Ascending aorta (tissue), 2 donors: ENCODE measurements at places on chromosomes 7 and 10.

- no peak for DNase-seq
Measured at GRCh38 chr10:54962134-54962900, 161.3 kb upstream of the PCDH15 start.

- no peak for DNase-seq
Measured at GRCh38 chr10:16583382-16583781, 61.7 kb upstream of the C1QL3 start.

DNA sequence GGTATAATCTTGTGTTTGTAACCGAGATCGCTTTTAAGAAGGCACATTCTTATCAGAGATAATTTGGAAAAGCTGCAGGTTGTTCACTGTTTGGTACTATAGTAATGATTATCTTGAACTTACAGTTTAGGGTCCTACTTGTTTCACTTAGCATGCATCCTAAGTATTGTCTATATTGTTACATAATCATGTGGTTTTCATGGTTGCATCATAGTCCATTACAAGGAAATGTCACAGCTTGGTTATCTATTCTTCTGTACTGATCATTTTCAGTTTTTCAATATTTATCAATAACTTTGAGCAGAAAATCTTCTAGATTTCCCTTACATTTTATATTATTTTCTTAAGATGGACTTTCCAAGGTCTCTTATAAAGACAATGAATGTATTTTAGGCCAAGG, 116.3 kb downstream of the PLPP4 start:
- no peak for DNase-seq

DNA sequence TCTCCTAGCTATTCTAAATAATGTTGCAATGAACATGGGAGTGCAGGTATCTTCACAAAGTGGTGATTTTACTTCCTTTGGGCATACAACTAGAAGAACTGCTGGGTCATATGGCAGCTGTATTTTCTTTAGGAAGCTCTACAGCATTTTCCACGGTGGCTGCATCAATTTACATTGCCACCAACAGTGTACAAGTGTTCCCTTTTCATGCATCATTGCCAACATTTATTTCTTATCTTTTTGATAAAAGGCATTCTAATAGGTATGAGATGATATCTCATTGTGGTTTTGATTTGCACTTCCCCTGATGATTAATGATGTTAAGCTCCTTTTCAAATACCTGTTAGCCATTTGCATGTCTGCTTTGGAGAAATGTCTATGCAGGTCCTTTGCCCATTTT, 52.6 kb downstream of the NT5C2 start:
- DNase-seq = no peak

DNA sequence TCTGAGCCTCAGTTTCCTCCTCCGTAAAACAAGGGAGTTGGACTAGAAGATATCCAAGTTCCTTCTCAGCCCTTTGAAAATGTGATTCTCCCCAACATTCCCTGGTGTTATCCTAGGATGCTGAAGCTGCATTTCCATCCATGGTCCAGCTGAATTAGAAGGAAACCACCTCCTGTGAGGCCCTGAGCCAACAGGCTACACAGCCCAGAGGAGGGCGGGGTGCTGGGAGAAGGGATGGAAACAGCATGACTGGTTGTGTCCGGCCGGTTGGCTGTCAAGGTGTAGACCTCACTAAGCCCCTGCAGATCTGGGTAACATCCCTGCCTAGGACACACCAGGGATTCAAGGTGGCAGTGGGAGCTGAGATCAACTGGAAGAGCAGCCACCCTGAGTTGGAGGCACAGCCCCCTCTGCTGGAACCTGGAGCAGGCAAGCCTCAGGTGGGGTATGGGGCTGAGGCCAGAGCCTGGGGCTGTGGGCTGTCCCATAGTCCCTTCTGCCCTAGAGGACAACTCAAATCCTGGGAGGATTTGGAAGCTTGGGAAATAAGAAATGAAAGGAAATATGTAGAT, 72.0 kb downstream of the PAX2 start:
- DNase-seq = peak; percentile 58

- no peak for DNase-seq
Measured at GRCh38 chr10:125520968-125521367, 162.0 kb downstream of the TEX36 start.
